ENCODE measurements at places on chromosomes 16 and 17.

GRCh38 chr17:38852771-38853291 is 690 bp downstream of the RPL23 start:
- DNase-seq: no peak

DNA sequence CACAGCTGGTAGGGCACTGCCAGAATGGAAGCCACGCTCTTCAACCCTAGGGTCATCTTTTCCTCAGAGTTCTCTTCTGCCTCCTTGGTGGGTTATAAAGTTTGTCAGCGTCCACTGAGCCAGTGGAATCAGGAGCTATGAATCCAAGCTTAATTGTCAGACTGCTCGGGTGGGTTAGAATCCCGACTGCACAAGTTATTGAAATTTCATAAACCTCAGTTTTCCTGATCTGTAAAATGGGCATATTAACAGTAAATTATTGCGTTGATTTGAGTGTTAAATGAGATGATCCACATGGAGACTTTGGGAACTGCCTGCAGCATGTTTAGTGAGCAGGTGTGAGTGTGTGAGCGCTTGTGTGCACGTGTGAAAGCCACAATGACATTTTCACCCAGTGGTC is 400.5 kb upstream of the CDH11 start:
- no peak for DNase-seq

DNA sequence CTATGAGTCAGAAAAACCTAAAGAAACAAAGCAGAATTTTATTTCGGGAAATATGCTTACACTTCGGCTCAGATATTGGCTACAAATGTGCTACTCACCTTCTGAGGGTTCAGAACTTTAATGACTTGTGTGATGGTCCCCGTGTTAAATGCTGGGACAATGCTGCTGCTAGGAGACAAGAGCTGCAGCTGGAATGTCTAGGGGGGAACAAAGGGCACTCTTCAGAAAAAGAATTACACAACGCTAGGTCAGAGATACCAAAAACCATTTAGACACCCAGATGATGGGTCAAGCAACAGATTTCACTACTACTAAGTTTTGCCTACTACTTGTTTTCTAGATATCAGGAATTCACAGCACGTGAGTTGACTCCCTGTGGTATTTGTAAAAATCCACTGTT is 10.0 kb upstream of the PHLPP2 start:
- DNase-seq: no peak

- DNase-seq: no peak
Measured at GRCh38 chr16:49474741-49475140, 101.1 kb downstream of the C16orf78 start.

- no peak for DNase-seq
Measured at GRCh38 chr16:8555400-8555799, 34.9 kb downstream of the TMEM114 start.

GRCh38 chr17:8221663-8222379 is 11.4 kb upstream of the AURKB start:
- peak; percentile 90 for DNase-seq

DNA sequence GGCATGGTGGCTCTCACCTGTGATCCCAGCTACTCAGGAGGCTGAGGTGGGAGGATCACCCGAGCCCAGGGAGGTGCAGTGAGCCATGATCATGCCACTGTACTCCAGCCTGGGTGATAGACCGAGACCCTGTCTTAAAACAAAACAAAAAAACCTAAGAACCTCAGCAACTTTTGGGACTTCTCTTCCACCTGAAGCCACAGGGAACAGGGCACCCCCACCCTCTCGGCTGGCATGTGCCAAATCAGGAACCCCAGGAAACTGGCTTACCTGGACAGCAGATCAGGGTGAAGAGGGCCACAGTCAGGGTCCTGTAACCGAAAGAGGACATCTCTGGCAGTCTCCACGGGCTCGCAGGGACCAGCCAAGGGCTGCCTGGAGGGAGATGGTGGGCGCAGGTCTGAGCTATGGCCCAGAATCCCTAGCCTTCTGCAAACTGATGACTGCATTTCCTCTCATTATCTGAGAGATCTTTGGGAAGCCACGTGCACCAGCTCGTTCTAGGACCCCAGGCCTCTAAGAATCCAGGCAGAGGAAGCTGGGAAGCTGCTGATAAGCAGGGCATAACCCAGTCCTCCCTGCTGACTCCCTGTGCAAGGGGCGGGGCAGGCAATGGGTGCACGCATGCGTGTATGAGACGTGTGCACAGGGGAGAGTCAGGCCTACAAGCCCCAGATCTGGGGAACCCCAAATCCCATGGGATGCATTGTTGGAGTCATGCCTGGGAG is 8.4 kb downstream of the PRR29 start:
- no peak for DNase-seq

GRCh38 chr16:15972046-15972868 is 22.8 kb downstream of the ABCC1 start:
- DNase-seq: no peak

DNA sequence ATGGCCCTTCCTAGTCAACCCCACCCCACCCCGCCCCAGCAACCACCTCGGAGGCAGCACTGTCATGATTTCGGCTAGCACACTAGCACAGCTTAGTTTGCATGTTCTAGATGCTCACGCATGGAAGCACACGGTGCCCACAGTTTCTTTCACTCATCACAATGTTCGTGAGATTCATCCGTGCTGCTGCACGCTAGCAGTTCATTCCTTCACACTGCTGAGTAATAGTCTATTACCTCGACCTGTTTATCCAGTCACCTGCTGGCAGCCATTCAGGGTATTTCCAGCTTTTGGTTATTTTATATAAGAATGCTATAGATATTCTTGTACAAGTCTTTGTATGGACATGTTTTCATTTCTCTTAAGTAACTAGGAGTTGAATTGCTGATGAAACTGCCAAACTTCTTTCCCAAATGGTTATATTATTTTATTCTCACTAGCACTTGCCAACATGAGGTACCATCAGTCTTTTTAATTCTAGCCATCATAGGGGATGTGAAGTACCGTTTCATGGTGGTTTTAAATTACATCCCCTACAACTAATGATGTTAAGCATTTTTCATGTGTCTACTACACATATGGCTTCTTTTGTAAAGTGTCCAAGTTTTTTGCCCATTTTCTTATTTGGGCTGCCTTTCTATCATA is 75.7 kb downstream of the CYTH1 start:
- no peak for DNase-seq

GRCh38 chr17:5809580-5810188 is 225.4 kb upstream of the NLRP1 start:
- DNase-seq: no peak

DNA sequence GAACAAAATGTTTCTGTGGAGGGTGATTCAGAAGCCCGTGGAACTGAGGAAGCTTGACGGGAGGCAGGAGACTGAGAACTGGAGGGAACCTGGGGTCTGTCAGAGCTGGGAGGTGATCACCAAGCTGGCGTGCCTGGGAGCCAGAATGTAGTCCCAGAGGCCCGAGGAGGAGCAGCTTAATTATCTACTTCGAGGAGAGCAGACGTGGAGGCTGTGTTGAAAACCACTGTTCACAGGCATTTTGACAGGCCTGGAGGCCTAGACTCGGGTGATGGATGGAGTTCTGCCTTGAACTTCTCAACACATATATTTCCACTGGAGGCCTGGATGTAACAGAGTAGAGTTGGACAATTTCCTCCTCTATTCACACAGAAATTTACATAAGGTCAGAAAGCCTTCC is 177.7 kb upstream of the SALL1 start:
- DNase-seq: no peak

DNA sequence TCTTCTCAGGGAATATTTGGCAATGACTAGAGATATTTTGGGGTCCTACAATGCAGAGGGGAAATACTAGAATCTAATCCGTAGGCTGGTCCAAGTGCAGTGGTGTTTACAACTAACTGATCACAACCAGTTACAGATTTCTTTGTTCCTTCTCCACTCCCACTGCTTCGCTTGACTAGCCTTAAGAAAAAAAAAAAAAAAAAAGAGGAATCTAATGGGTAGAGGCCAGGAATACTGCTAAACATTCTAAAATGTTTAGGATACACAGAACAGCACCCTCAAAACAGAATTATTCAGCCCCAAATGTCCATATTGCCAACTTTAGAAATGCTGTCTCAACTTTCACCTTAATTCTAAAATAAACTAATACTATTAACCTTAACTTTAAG is 49.0 kb upstream of the SKAP1 start:
- DNase-seq: no peak

GRCh38 chr17:4789701-4789950 is 862 bp downstream of the GLTPD2 start:
- no peak for DNase-seq

DNA sequence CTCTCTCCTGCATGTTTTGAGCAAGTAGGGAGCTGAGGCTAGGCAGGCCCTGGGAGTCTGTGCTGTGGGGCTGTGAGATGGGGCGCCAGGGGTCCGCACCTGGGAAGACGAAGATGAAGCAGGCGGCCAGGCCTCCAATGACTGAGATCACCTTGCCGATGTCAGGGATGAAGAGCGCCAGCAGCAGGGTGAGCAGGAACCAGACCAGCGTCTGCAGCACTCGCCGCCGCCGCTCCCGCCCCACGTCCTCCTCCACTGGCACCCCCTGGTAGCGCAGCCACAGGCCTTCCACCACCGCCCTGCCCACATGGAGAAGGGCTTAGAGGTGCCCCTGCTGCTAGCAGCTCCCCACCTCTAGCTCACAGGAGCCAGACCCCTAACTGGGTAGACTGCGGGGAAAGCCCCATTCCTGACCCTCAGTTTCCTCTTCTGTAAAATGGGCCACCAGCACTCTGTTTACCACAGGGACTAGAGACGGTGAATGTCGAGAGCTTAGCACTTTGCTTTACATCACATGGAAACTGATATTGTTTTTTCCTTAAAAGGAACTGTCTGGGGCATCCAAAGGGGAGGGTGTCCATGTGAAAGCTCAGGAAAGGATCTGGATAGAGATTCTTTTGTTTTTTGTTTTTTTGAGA is 13.5 kb downstream of the SLC38A7 start:
- no peak for DNase-seq

DNA sequence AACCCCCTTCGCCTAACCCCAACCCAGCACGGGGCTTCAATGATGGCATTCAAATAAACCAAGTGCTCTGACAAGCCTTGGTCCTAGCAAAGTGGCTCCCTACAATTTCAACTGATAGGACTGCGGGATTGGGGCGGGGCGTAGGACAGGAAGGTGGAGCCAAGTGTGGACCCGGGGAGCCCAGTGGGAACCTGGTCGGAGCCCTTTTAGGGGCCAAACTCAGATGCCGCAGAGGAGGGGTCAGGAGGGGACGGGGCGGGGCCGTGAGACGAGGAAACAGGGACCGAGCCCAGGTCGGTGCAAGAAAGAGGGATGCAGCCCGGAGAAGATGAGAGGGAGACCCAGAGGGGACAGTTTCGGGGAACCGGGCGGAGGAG is 13.2 kb upstream of the CDIPT start:
- no peak for DNase-seq

DNA sequence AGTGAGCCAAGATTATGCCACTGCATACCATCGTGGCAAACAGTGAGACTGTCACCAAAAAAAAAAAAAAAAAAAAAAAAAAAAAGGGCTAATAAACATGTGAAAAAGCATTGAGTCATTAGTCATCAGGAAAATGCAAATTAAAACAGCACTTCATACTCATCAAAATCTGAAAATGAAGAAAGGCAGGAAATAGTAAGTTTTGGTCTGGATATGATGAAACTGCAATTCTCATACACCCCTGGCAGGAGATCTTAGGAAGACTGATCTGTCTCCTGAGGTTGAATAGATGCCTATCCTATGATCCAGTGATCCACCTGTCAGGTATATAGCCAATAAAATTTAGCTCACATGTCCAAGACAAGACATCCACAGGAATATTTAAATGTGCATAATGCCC is 212.7 kb downstream of the CPPED1 start:
- DNase-seq: no peak

GRCh38 chr17:9150446-9151090 is 129.3 kb downstream of the NTN1 start:
- DNase-seq: no peak

DNA sequence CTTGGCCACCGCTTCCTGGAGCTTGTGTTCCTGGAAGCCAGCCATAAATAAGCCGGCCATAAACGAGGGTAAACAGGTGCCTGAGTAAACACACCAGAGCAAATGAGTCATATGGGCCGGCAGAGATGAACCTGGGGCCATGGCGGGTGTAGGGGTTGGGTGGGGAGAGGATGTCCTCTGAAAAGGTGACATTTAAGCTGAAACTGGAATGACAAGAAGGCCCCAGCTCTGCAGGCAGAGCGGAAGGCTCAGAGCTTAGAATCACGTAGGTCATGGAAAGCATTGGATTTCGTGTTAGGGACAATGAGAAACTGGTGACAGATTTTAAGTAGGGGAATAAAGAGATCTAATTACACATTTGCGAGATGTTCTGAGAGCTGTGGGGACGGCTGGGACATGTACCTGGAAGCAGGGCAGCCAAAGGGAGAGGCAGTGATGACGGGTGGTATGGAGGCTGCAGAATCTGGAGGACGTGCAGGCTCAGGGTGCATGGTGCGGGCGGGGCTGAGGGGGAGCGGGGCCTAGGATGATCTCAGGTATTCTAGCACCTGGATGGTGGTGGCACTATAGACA is 8.1 kb upstream of the DNASE1 start:
- no peak for DNase-seq

GRCh38 chr17:15431196-15431595 is 36.2 kb downstream of the CDRT4 start:
- DNase-seq: no peak

DNA sequence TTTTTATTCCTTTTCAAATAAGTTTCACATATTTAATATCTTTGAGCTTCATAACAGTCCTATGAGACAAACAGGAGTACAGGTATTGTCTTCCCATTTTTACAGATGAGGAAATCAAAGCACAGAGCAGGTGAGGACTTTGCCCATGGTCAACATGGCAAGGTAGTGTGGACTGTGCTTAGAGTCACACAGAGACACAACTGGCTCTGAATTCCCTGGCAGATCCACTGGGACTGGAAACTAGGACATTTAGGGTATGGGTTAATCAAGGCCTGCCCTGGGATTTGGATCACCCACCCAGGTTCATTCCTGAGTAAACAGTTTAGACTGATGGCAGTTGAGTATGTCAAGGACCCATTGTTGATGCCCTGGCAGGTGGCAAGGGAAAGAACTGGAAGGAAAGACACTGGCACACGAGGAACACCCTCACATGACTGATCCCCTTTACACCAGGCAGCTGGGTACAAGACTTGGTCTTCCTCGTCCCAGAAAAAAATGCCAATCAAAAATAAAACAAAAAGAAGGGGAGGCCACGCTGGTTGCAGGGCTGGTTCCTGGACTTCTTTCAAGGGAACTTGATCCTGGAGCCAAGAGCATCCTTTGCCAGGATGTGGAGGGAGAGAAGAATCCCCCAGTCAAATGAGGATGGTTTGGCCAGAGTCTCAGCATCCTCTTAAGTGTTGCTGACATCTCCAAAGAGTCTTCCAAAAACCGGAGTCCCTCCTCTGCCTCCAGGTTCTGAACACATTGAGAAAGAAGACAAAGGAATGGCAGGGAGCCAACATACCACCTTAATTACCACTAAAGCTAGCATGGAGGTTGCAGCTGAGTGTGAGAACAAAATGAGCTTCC is 34.9 kb downstream of the CHD9 start:
- DNase-seq: no peak

DNA sequence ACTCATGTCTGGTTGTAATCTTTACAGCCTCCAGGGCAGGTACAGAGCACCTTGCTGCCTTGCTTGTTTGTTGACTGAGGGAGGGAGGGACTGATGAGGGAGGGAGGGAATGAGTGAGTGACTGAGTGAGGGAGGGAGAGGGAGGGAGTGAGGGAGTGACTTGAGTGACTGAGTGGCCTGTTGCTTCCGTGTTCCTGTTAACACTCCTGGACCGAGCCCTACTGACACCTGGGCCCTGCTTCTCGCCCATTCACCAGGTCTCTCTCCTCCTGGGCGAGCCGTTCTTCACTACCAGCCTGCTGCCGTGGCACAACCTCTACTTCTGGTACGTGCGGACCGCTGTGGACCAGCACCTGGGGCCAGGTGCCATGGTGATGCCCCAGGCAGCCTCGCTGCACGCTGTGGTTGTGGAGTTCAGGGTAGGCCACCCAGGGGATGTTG is 41.2 kb downstream of the PRMT7 start:
- no peak for DNase-seq

Measured in T-helper 2 cell (primary cell).